ENCODE measurements at places on chromosomes 7 and 10.

DNA sequence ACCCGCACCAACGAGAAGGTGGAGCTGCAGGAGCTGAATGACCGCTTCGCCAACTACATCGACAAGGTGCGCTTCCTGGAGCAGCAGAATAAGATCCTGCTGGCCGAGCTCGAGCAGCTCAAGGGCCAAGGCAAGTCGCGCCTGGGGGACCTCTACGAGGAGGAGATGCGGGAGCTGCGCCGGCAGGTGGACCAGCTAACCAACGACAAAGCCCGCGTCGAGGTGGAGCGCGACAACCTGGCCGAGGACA, 1.6 kb downstream of the VIM start:
- no peak for DNase-seq

DNA sequence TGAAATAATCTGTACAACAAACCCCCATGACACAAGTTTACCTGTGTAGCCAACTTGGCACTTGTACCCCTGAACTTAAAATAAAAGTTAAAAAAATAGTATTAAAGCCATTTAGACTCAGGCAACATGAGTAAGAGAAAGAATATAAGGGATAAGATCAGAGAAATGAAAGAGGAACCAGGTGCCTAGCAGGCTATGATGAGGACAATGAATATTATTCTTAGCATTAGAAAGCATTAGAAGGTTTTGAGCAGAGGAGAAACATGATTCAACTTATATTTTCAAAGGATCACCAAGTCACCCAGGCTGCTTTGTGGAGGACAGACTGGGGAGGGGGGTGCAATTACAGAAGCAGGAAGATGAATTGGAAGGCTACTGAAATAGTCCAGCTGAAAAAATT, 48.1 kb upstream of the TES start:
- DNase-seq = no peak

GRCh38 chr10:132560241-132560731, 22.7 kb downstream of the INPP5A start:
- no peak for DNase-seq

DNA sequence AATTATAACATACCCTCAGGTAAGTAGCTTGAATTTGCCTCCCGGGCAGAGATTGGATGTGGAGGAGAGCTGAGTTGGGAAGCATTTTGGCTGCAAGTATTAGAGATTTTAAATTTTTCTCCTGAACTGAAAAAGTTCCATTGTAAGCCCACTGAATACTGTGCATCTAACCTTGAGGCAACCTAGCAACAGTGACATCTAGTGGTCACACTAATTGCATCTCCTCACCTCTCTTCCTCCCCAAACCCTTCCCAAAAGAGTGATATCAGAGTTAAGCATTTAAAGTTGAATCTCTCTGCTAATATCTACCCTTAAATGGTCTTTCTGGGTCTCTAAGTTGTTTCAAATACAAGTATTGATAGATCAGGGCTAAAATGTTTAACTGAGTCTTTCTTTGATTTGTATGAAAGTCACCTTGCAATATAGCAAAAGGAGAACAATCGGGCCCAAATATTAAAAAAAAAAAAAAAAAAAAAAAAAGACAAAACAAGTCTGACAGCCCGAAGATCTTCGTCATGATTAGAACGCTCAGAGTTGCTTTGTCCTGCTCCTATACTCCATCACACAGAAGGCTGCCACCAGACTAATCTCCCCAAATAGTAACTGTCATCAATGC, 40.4 kb upstream of the DLX5 start:
- DNase-seq = no peak

DNA sequence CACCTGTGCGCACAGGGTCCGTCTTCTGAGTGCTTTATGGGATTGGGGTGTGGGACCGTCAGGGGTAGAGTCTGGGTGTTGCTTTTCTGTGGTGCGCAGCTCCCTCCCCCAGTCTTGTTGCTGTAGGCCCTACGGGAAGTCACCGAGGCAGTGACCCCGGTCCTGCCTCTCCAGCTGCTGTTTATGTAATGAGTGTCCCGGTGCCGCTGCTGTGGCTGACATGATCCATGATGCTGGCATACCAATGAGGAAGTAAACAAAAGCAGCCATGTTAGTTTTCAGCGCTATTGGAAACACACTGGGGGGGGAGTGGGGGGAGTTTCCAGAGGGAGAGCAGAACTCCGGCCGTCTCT, 1.1 kb downstream of the TRIM8 start:
- no peak for DNase-seq

- DNase-seq = no peak
Observed at GRCh38 chr7:13639396-13639795, 350.1 kb downstream of the ETV1 start.

All from activated CD4-positive, CD25-positive, alpha-beta regulatory T cell (primary cell).